ENCODE measurements at places on chromosomes 7 and 10. TPM values are rescaled to one million over a fixed set of nuclear protein-coding genes. Genes with fewer than 3 reads are reported as not detected.

DNA sequence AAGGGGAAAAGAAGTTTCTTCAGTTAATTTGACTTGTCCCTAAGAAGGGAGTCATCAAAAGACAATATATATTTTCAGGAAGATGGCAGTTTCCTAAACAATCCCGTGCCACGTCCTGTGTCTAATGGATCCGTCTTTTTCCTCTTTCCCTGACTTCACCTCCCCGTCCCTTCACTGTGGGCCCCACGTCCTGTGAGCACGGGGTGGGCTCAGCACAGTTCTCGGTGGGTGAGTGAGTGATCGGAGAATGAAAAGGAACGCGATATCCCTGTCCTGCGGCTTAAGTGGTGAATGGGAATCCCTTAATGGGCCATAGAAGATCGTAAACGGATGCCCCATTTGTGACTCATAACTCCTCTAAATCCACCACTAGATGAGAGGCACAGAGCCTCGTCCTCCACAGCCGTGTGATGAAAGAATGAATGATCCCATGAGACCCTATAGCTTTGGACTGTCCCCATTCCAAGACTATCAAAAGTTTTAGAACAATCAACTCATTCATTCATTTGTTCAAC is 63.5 kb upstream of the PITRM1 start:
- peaks cover 6% of the 10 kb centered on the region for H3K27me3 ChIP-seq
- no peaks in the 10 kb centered on the region for H3K36me3 ChIP-seq
- no peak overlapping the region for H3K27ac ChIP-seq
- no peaks in the 10 kb centered on the region for H3K4me1 ChIP-seq
- H3K4me3 ChIP-seq = no peak overlapping the region
- DNase-seq = no peak

DNA sequence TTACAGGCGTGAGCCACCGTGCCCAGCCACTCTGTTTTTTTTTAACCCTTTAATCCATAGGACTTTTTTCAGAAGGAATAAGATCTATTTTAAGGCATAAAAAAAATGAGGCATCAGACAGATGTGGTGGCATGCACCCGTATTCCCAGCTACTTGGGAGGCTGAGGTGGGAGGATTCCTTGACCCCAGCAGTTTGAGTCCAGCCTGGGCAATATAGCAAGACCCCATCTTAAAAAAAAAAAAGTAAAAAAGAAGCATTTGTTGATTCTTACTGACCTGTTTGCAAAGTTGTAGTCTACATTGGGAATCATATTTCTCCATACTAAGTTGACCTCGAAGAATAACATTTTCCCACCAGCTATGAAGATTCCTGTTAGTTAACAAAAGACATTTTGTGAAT is 38.6 kb downstream of the VCL start:
- H3K36me3 ChIP-seq = no peaks in the 10 kb centered on the region
- H3K27me3 ChIP-seq = no peaks in the 10 kb centered on the region
- peaks cover 6% of the 10 kb centered on the region for H3K4me1 ChIP-seq
- no peak overlapping the region for H3K27ac ChIP-seq
- no peak overlapping the region for H3K4me3 ChIP-seq

DNA sequence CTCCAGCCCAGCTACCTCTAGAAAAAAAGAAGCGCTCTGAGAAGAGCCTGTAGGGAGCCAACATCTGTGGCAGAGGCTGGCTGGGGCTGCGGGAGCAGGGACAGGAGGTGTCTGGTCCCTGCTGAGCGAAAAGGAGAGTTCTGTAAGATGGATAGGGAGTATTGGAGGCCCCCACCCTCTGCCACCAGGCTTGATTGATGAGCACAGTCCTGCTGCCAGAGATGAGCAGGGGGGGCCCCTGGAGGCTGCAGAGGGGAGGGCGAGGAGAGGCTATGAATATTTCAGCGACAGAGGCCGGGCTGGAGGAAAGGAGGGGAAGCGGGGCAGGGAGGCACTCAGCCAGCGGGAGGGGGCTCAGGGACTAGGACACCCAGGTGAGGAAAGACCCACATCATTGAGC is 44.5 kb upstream of the HSPB1 start:
- peaks cover 2% of the 10 kb centered on the region for H3K4me1 ChIP-seq
- no peak for DNase-seq
- H3K36me3 ChIP-seq = no peaks in the 10 kb centered on the region
- H3K27me3 ChIP-seq = peaks cover 8% of the 10 kb centered on the region
- H3K27ac ChIP-seq = no peak overlapping the region

DNA sequence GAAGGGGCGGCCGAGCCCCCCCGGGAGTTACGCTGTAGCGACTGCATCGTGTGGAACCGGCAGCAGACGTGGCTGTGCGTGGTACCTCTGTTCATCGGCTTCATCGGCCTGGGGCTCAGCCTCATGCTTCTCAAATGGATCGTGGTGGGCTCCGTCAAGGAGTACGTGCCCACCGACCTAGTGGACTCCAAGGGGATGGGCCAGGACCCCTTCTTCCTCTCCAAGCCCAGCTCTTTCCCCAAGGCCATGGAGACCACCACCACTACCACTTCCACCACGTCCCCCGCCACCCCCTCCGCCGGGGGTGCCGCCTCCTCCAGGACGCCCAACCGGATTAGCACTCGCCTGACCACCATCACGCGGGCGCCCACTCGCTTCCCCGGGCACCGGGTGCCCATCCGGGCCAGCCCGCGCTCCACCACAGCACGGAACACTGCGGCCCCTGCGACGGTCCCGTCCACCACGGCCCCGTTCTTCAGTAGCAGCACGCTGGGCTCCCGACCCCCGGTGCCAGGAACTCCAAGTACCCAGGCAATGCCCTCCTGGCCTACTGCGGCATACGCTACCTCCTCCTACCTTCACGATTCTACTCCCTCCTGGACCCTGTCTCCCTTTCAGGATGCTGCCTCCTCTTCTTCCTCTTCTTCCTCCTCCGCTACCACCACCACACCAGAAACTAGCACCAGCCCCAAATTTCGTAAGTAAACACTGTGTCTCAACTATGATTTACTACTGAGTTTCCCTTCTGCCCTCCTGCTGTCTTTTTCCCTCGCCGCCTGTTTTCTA is 666 bp downstream of the NRG3 start:
- peaks cover 70% of the 10 kb centered on the region for H3K27me3 ChIP-seq
- H3K4me3 ChIP-seq = peak overlapping the region; percentile 67
- H3K27ac ChIP-seq = no peak overlapping the region
- H3K36me3 ChIP-seq = peaks cover 6% of the 10 kb centered on the region
- peaks cover 18% of the 10 kb centered on the region for H3K4me1 ChIP-seq

Gene CALHM1
- total RNA-seq = not detected

Gene PTPN20
- total RNA-seq = 2.7 TPM

Gene GET4
- total RNA-seq = 64.1 TPM

Gene CALD1
- total RNA-seq = not detected

Gene CCDC172
- total RNA-seq = not detected
